ENCODE measurements at places on chromosomes 1 and 21. TPM values are rescaled to one million over a fixed set of nuclear protein-coding genes. Genes with fewer than 3 reads are reported as not detected.

Gene TLCD4
- total RNA-seq = not detected

Gene DNALI1
- total RNA-seq = 0.30 TPM

Gene NBPF10
- total RNA-seq = 2.0 TPM

DNA sequence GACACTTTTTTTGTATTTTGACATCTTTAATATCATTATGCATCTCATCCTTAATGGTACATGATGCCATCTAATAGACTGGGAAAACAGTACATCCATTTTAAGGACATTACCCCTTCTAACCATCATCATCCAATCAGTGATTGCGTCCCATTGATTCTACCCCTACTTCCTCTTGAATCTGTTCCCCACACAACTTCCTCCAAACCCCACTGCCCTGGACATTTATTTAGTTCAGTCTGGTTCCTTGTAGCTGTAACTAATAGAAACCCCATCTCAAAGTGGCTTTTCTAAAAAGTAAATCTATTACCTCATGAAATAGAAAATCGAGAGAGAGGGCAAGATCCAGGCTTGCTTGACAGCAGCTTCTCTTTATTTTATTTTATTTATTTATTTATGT, 2.1 kb upstream of the ITLN1 start:
- no peak for DNase-seq

DNA sequence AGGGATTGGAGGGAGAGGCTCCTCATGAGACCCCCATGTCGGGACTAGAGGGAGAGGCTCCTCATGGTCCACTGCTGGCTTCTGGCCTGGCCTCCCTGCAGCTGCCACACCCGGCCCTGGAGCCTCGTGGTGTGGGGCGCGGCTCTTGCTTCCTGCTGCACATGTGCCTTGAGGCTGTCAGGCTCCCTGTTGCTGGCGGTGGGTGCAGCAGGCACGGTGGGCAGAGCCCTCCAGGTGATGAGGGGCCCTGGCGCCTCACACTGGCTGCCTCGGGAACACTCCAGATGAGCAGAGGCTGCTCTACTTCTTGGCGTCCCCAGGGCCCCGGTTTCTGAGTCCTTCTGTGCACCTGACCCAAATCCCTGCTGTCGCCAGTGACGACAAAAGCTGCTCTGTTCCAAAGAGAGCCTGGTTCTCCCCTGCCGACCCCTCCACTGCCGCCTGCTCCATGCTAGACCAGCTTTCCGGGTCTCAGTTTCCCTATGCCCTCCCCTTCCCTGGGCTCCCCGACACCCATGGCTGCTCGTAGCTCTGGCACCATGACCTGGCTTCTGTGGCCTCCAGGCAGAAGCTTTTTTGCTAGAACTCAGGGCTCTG, 9.7 kb upstream of the ATAD3B start:
- no peak for DNase-seq

DNA sequence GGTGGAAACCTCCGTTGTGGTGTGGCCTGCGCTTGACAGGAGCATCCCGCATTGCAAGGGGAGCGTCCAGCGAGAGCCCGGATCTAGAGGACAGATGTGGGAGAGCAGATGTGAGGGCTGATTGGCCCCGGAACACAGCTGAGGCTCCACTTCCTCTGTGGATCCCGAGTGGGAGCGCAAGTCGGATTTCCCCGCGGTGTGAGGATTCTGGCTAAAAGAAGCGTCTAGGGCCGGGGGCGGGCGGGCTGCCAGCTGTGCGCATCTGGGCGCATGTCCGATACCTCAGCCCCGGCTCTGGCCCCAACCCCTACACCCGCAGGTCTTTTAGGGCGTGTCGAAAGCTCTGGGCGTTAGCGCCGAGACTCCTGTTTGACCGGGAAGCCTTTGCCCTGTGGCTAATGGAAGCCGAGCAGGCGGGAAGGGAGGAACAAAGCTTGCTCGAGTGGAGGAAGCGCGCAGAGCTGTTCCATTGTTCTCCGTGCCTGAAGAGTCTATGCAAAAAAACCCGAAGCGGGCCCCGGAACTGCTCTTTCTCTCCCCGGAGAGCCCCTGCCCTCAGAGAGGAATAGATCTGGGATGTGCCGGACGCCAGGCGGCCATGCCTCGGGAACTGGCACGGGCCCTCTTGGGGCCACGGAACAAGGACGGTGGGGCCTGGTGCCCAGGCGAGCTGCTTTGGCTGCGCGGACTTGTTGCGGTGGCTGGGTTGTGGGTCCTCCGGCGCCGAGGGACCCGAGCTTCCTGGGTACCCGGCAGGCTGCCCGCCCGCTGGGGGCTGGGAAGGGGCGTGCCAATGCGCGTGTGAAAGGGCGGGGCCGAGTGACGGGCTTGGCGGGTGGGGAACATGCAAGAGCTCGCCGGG, 111.1 kb downstream of the NAV1 start:
- DNase-seq = no peak

DNA sequence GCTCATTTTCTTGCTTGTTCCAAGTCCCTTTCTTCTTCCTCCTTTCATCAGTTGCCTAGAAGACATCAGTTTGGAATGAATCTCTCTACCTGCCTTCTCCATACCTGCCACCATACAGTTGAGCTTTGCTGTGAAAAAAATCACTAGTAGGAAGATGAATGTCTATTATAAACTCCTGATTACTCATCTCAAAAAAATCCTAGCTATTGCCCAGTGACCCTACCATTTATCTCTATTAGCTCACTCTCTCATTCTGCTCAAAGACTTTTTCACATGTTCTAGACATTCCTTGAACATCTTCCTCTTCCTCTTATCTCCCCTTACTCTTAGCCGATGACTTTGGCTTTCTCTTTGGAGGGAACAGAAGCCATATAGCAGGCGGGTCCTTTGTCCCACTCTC, 49.7 kb upstream of the HMGB4 start:
- DNase-seq = no peak

DNA sequence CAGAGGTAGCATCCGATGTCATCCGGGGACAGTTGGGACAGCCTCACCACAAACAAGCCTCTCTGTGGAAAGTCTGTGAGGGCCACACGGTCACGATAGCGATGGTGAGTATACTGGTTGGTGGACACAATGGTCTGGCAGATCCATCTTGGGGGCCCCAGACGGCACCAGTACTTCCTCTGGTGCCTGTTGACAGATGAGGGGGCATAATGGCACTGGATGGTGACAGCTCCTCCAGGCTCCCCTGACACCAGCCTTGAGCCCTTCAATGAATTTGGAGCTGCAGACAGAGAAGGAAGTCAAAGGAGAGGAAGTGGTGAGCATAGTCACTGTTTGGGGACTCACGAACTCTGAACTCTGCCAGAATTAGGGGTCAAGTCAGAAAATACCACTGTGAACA, 8.0 kb downstream of the FCAMR start:
- DNase-seq = peak; percentile 46

DNA sequence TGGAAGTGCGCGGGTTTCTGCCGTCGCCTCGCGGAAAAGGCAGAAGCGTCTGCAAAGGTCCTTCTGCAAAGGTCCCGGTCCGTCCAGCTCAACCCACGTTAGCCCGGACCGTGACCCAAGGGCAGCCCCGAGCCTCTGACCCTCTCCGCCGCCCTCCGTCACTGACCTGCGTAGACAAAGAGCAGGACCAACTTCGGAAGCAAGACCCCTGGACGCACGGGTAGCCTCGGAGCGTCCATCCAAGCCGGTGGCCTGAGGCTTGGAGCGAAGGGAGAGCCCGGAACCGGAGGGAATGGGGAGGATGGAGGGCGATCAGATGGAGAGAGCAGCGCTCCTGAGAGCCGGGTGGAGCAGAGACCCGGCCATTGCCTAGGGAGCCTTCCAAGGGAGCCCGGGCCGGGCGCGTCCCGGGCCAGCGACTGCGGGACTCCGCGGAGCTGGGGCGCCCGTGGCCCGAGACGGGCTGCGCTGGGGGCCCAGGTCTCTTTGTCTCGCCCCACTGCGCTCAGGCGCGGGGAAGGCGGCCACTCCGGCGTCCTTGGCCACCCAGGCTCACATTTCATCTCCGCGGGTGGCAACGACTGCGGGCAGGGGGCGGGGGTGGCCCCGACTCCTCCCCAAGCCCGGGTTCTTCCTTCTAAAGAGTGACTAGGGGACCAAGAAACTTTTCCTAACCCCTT, at the start of gene CYYR1:
Gene CYYR1, minus strand, starts transcription at position 585 of the 680 bp plus-strand sequence. Its CDS starts 346 bp downstream, at position 239.
- DNase-seq = no peak

DNA sequence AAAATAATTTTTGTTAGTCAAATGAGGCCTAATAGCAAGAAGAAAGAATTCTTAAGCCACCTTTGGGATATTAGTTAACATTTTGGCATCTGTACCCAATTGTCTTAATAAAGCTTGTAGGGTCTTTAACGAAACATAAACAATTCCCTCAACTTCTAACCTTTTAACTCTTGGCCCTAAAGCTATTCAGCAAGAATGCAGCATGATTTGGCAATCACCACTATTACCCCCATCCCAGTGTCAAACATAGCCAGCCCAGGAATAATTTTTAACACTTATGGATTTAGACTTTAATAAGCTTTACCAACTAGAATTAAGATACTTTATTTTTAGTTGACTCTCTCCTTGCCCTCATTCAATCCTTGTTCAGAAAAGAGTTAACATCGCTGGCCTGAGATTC, 2.5 kb upstream of the SLC16A4 start:
- DNase-seq = no peak

- DNase-seq = no peak
Measured at GRCh38 chr1:78871249-78871648, 135.3 kb downstream of the ADGRL4 start.

DNA sequence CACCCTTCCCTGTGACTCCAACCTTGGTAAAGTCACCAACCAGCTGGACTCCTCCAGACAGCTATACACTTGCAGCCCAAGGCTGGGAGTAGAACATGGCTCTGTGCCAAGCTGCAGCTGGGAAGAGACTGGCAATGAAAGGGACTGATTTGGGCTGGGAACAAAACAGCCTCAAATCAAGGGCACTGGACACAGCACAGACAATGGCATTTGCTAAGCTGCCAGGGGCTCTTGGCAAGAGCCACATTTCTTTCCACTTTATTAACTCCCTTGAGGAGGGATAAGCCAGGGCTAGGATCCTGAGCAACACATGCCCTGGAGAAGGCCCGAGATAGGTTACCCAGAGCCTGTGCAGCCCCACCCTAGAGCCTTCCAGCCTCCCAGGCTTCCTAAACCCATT, 12.0 kb downstream of the SYT11 start:
- no peak for DNase-seq

DNA sequence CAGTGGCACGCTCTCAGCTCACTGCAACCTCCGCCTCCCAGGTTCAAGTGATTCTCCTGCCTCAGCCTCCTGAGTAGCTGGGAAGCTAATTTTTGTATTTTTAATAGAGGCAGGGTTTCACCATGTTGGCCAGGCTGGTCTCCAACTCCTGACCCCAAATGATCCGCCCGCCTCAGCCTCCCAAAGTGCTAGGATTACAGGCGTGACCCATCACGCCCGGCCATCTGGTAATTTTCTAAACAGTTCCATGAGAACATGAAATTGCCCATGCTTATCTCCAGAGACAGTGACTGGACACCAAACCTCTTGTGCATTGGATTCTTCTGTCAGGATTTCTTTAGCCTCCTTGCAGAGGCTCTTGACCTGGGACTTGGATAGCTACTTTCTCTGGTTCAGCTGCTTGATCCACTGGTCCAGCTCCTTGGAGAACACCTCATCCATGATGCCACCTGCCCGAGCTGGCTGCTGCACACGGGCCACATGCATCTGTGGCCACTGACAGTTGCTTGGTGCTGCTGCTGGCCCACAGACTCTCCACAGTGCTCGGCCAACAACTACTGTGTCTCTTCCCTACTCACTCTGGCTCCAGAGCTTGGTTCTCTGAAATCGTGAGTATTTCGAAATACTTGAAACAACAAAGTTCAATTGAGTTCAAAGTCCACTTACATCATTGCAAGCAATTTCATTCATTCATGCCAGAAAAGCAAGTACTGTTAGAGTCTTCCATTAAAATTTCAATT, 40.0 kb upstream of the CTPS1 start:
- DNase-seq = no peak

DNA sequence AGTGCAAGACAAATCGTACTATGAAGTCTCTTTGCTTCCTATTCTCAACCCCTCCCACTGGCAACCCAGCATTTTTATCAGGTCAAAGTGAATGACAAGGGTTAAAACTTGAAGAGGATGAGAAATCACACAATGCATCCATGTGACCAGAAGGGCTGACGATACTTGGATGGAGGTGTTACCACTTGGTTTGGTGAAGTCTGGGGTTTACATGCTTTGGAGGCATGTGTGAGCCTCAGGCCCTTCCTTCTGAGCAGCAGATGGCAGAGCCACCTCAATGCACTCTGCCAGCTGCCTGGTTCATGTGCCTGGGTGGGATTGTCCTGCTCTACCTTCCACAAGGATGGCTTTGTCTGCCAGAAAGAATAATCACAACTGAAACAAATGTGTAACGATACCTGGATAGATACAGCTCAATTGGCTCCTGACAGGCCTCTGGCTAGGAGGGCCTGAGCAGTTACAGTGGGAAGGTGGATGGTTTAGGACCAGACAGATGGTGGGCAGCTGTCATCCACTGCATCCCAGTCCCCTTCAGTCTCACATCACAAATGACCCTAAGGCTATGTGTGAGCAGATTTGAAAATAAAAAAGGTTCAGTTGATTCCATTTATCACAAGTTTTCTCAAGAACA, 51.5 kb upstream of the CNIH3 start:
- no peak for DNase-seq

DNA sequence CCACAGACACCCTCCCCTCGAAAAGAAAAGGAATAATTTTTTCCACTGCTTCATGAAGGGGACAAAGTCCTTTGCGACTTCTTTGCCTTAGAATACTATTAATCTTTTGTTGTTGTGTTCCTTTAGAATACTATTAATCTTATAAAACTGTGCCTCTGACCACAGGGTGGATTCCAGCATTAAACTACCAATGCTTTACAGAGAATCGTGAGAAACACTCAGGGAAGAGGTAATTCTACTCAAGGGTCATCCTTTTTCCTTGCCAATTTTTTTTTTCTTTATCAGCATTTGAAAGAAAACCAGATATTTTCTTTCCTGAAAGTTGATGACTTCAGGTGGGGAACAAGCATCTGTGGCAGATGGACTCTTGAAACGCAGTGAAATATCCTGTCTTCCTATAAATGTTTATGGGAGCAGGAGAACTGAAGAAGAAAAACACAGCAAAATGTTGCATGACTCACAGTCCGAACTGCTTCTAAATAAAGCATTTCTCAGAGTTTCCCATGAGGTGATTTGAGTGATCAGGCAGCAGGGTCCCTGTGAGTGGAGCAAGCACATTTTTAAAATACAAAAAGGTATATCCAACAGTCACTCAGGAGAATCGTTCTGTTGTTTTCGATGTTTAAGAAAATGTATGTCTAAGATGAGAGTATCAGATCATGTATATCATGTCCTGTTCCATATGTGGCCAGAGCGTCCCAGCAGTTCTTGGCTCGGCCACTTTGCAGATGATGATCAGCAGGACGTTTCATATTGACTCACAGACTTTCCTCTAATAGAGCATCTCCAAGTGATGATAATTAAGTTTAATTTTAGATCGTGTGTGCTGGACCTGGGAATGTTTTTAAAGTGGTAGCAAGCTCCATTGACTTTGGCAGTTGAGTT, 154.2 kb upstream of the RUNX1 start:
- DNase-seq = no peak

- DNase-seq = no peak
Measured at GRCh38 chr1:11533790-11534787, 55.1 kb downstream of the DISP3 start.

- no peak for DNase-seq
Measured at GRCh38 chr1:87213135-87213515, 115.6 kb upstream of the LMO4 start.

- DNase-seq = peak; percentile 67
Measured at GRCh38 chr21:45551316-45551715, 9.1 kb upstream of the SLC19A1 start.

Measured in activated CD8-positive, alpha-beta memory T cell treated with anti-CD3 and anti-CD28 coated beads, Interleukin-2, amount 10 ng/mL, durations not matched to agents 7 days and 5 days (primary cell).